MV-4-11 (cell line): ENCODE measurements at places on chromosomes 3 and 15.

DNA sequence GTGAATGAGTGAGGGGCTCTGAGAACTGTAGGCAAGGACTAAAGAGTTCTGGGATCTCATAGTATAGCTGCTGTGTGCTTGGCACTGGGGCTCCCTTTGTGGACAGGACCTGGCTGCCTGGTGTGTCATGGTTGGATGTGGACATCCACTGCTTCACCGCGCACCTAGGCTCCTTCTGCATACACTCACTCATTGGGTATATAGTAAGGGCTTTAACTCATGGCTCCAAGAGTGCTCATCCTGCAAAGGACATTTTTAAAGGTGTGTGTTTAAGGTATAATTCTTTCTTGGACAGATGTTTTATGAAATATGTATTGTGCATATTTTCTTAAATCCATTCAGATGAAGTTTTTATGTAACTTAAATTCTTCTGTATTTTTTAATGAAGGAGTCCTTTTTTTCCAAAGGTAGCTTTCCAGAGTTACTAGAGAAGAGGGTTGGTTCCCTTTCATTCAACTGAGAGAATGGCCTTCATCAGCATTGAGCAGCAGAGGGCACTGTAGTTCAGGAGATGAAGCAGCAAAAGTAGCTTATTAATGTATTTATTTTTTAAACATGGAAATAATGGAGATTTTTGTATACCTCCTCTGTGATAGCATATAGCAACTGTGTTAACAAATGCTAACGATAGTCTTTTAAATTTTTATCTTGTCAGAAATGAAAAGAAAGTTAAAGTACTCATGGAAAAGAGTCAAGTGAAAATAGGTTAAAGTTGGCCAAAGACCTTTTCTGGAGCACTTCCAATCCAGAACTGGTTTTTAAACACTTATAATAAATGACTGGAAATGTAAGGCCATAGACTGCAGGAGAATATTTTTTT lies 25.2 kb downstream of the OXNAD1 start:
- peak; percentile 63 for DNase-seq

DNA sequence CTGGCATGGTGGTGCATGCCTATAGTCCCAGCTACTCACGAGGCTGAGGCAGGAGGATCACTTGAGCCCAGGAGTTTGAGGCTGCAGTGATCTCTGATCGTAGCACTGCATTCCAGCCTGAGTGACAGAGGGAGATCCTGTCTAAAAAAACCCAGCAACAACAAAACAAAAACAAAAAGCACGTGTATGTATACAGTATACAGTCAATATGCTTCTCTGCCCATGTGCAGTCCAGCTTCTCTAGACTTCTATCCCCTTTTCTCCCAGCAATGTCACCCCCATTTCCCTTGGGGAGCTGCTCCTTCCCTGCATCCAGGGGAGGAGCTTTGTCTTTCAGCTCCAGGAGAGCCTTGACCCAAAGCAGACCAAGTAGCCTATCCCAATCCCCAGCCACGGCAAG lies 20.0 kb upstream of the GRIP2 start:
- no peak for DNase-seq

DNA sequence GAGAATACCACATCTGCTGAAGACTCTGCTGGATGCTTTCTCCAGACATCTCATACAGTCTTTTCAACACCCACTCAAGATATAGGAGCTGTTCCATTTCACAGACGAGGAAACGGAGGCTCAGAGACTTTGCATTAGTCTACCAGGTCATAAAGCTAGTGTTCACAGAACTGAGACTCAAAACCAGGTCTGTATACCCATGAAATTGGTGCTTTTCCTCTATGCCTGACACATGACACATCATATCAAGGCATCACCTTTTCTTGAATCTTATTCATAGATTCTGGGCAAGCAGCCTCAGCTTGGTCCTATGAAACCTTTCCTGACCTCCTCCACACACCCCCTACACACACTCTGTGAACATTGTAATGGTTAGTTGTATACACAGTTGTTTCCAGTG lies 101.2 kb downstream of the LPP start:
- no peak for DNase-seq

GRCh38 chr3:188685789-188686188 lies 486.0 kb upstream of the TPRG1 start:
- DNase-seq: no peak

GRCh38 chr15:91254766-91255165 lies 154.7 kb downstream of the SV2B start:
- DNase-seq: peak; percentile 57

- DNase-seq: no peak
Measured at GRCh38 chr15:100349321-100349695, 7.5 kb upstream of the ADAMTS17 start.

DNA sequence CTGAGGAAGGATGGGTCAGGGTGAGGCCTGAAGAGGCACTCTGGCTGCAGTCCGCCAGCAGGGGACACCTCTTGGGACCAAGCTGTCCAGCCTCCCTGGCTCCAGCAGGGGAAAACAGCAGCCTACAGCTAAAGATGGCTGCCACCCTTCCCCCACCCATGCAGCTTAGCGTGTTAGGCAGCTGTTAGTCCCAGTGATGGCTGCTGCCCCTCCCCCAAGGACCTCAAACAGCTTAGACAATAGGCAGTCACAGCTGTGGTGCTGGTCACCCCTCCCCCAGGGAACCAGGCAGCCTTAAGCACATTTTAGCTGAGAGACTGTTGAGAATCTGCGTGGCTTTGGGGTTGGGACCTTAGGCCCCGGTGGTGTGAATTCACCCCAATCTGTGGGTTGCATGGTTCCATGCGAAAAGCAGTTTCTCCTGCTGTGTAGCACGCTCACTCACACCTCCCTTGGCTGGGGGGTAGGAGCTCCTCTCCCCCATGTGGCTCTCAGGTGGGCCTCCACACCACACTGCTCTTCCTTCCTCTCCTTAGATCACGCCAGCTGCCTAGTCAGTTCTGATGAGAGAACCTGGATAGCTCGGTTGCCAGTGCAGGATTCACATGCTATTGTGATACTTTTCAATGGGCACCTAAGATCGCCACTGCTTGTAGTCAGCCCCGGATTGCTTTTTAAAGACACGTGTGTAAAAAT lies 140.5 kb upstream of the CADPS start:
- no peak for DNase-seq

GRCh38 chr3:124777762-124778470 lies 47.7 kb downstream of the UMPS start:
- no peak for DNase-seq

- DNase-seq: peak; percentile 54
Measured at GRCh38 chr3:39232859-39233258, 40.5 kb upstream of the XIRP1 start.

DNA sequence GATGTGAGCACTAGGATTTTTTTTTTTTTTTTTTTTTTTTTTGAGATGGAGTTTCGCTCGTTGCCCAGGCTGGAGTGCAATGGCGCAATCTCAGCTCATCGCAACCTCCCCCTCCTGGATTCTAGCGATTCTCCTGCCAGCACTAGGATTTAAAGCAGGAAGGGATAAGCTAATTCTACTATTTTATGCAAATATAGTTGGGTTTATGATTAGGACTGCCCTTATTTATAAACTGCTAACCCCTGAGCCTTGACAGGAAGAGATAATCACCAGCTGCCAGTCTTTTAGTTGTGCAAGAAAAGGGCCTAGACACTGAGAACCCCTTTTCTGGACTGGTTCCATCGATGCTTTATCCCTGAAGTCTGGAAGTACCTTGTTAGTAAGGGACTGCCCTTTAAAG lies 36.7 kb downstream of the IFT57 start:
- DNase-seq: no peak

GRCh38 chr3:197835509-197835908 lies 44.5 kb downstream of the LRCH3 start:
- no peak for DNase-seq

- no peak for DNase-seq
Measured at GRCh38 chr3:137998121-137999042, 11.6 kb upstream of the CLDN18 start.

GRCh38 chr3:135869439-135870105 lies 96.0 kb upstream of the PPP2R3A start:
- no peak for DNase-seq

DNA sequence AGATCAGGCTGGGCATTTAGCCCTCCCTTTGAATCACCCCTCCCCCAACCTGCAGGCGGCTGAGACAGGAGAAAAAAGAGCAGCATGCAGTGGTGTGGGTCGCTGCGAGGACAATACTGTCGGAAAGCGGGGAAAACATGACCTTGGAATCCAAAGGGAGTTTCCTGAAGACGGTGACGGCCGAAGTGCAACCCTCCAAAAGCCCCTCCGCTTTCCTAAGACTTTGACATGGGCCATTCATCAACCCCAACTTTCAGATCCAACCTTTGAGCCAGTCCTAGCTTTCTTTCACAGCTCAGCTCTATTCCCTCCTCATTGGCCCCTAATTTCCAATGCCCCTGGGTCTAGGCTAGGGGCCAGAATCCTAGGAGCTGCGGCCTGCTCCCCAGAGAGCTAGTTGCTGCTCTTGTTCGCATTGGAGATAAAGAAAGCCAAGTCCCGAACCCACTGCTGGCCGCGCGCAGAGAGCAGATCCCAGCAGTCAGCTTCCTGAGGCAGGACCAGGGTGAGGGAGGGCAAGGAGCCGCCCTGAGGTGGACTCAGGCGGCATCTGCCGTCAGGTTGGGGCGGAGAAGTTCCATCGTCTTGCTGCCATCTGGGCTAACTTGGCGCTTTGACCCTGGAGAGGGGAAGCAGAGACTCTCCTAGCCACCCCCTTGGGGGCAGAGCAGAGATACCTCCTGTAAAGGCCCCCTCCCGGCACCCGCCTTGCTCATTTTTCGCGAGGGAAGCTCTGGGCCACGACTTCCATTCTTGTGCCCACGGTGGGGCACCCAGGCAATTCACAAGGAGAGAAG lies 914 bp downstream of the ZIC4 start:
- no peak for DNase-seq

- DNase-seq: peak; percentile 79
Measured at GRCh38 chr3:16311960-16312451, 47.0 kb downstream of the OXNAD1 start.

GRCh38 chr15:73677146-73677607 lies 7.0 kb upstream of the CD276 start:
- peak; percentile 2 for DNase-seq

GRCh38 chr3:59998058-59998457 lies 948.2 kb upstream of the CFAP20DC start:
- DNase-seq: peak; percentile 32

DNA sequence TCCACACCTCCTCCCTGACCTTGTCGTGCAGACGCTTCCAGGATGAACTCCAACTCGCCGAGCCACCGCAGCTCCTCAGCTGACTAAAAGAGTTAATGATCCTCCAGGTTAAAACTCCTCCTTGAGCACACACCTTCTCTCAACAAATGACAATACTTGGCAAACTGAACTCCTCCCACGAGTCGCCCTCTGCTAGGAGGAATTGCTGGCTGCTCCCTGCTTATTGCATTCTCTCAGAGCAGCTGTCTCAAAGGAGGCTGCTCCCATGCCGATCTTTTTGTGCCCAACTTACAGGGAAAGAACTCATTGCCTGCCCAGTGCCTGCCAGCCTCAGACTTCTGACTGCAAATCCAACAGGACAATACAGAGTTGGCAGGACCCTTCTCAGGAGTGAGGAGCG lies at the start of gene ATP13A4:
Gene ATP13A4 (minus strand): TSS at position 85 of the 400 bp plus-strand sequence. CDS start 96 bp downstream, outside the sequence.
- DNase-seq: no peak

DNA sequence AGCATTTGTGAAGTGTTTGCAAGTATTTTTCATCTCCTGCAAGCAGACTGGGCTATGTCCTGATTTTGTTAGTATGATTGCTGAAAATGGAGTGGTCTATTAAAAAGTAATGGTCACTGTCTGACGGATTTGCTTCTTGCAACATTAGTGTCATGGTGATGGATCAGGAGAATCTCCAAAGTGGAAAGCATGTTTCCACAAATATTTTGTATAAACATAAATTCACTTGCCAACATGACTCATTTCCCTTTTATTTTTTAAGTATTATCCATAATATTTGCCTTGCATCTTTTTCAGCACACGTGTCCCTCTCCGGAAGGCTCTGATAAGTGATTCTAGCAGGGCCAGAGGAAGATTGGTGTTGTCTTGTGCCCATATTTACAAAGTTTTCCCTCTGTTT lies 27.4 kb upstream of the CACNA2D3 start:
- DNase-seq: no peak

- no peak for DNase-seq
Measured at GRCh38 chr15:75827691-75828090, 15.6 kb upstream of the UBE2Q2 start.

DNA sequence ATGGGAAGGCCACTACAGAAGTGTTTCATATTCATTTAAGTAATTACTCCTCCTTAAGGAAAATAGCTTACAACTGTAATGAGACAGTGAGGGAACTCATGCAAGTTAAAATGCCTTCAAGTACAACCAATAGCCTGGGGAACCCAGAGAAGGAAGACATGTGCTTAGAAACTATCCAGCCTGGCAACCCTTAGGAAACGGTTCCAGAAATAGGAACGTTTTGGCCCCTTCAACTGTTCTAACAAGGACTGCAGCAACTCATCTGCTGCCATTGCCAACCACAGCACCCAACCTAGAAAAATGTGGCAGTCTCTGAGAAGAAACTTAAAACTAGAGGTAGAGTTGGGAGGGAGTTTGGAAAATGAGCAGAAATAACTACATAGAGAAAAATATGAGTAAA lies 147.5 kb upstream of the STRIT1 start:
- DNase-seq: no peak

DNA sequence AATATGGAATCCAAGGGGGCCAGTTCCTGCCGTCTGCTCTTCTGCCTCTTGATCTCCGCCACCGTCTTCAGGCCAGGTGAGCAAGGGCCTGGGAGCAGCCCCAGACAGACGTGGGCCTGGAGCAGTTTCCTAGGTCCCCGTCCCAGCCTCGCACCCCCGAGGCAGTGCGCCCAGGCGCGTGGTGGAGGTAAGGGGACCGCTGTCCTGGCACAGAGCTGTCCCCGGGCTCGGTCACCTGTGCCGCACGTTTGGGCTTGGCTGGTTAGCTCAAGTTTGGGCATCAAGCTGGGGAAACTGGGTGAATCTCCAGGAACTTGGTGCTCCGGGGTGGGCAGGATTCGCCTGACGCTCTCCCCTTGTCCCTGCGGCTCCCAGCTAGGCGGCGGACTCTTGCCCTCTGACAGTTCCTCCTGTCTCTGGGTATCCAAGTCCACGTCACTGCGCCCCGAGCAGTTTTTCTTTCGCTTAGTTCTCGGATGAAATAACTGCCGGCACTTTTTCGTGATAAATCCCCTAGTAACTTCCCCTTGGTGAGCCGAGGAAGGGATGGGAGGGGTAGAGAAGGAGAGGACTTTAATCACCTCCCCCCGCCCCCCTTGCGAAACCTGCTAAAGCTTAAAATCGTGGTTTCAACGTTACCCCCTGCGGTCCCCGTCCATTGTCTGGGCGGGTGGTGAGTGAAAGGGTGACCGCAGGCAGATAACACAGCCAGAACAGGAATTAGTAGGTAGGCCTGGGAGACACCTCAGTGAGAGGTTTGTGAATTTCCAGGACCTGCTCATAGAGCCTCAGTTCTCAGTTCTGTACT lies 901 bp downstream of the ALCAM start:
- peak; percentile 97 for DNase-seq

DNA sequence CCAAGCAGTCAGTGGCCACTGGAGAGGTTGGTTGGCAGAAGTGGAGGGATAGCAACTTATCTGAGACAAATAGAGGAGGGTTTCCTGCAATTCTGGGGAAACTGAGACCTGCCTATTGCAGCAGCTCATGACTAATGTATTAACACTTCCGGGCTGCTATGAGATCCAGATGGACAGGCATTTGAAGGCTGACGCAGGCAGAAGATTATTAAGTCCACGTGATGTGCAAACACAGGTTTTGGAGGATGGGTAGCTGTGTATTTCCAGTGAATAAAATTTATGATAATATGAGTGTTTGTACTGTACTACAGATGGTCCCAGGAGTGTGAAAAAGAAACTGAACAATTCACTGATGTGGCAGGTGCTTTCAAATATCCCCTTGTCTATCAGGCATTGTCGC lies 28.5 kb upstream of the CFAP161 start:
- DNase-seq: no peak

GRCh38 chr3:197343656-197344408 lies 45.4 kb upstream of the DLG1 start:
- no peak for DNase-seq

GRCh38 chr3:60250810-60251209 lies 1000.4 kb downstream of the FHIT start:
- DNase-seq: no peak
